T-helper 17 cell (primary cell): ENCODE measurements at places on chromosomes 5 and 9. TPM values are rescaled to one million over a fixed set of nuclear protein-coding genes. Genes with fewer than 3 reads are reported as not detected.

- no peak for DNase-seq
Observed at GRCh38 chr9:108178318-108178717, 677.5 kb downstream of the ACTL7B start.

Gene NIPSNAP3A
- 8.8 TPM for total RNA-seq

DNA sequence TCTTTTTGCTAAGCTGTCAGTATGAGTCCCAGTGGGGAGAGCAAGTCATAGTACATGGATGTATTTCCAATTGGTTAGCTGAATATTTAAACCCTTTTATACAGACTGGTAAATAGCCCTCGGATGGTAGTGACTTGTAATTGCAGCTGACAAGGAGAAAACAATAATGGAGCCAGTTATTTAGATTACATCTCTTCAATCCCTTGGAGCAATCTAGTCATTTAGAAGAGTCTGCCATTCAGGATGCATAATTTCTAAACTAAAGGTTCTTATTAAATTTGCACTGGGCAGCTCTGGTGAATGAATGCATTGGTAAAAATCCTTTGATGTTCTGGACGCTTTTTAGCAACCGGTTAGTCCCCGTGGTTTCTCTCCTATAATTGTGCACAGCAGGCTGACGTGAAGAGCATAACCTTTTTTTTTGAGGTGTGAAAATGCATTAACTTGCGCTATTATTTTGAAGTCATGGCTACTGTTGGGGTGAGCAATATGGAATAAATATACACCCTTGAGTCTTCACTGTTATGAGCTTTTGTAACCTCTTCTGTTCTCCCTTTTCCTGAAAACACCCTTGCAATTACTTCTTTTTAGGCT lies 158.6 kb upstream of the CD180 start:
- no peak for DNase-seq

Gene SLC25A46
- total RNA-seq: 28.3 TPM

DNA sequence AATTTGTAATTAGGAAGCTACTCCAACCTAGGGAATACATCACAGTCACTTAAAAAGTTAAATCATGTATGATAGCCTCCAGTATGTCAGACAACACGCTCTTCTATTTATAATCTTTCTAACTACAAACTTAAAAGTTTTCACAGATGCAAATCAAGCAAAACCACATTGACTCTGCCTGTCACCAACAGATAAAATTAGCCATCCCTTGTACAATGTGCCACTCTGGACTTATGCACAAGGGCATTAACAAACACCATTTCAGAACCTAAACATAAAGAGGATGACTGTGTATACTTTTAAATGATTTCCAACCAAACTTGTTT lies 14.7 kb downstream of the ERP44 start:
- no peak for DNase-seq

GRCh38 chr9:122315534-122315933 lies 50.9 kb downstream of the MRRF start:
- no peak for DNase-seq

Gene CDH9
- total RNA-seq: not detected

Gene STPG3
- not detected for total RNA-seq

GRCh38 chr5:139869042-139869790 lies 73.6 kb downstream of the PSD2 start:
- DNase-seq: no peak

GRCh38 chr5:31485376-31486207 lies 46.3 kb downstream of the DROSHA start:
- DNase-seq: no peak

Gene HARS2
- 33.5 TPM for total RNA-seq

Gene ACER2
- 1.8 TPM for total RNA-seq

DNA sequence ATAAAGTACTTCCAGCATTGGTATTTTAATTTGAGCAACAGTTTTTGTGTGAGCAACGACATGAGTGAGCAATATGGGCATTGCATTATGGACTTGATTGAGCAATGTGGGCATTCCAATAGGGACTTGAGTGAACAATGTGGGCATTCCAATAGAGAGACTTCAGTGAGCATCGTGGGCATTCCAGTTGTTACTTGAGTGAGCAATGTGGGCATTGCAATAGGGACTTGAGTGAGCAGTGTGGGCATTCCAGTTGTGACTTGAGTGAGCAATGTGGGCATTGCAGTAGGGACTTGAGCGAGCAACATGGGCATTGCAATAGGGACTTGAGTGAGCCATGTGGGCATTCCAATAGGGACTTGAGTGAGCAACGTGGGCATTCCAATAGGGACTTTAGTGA lies 52.2 kb downstream of the ZCCHC7 start:
- no peak for DNase-seq

Gene IGFBPL1
- total RNA-seq: not detected

GRCh38 chr9:112249277-112249676 lies 74.2 kb upstream of the SUSD1 start:
- DNase-seq: no peak

DNA sequence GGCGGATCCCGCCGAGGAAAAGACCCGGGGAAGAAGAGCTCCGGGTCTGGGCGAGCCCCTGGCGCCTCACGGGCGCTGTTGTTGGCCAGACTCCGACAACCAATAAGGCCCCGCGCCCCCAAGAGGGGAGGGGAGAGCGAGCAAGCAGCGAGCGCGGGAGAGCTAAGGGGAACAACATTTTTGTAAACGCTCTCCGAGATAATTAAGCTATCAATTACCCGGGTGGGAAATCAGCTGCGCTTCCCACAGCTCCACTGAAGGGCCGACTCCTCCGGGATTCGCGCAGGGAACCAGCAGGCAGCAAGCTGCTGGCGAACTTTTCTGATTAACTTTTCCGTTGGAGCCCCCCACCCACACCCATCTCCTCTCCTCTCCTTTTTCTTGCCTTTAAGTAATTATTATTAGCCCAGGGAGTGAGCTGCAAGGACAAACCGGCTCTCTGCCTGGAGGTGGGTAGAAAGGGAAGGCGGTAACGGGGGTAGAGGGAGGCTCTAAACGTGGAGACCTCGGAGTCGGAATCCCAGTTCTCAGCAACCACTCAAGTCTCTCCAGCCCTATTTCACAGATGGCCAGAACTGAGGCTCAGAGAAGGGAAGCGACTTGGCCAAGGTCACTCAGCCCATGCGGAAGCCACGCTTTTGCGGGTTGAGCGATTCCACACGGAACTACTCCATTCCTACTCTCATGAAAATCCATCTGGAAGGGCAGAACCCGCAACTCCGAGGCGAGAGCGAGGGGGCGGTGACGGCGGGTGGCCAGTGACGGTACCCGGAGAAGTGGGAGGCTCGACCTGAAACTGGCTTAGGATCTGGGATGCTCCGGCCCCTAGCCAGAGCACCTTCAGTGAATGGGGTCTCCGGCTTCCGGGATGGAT lies 1.3 kb downstream of the ASTN2 start:
- DNase-seq: no peak

DNA sequence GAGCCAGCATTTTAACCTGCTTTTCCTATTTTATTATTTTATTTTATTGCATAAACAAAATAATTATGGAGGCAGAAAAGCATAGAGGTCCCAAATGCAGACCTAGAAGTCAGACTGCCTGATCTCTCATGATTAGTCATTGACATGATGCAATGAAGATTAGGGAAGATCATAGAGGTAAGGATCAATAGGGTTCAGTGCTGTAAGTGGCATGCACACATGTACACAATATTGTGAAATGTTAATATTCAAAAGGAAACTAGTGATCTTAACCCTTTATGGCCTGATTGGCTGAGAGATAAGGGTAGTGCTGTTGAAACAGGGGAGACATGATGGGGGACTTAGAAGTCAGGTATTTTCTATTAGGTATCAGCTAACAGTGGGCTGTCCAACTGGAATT lies 1.1 kb upstream of the FRRS1L start:
- no peak for DNase-seq

Gene SPATA31D4
- total RNA-seq: not detected

- DNase-seq: no peak
Observed at GRCh38 chr5:137617528-137618205, 118.2 kb downstream of the KLHL3 start.

Gene IFT74
- 8.9 TPM for total RNA-seq

DNA sequence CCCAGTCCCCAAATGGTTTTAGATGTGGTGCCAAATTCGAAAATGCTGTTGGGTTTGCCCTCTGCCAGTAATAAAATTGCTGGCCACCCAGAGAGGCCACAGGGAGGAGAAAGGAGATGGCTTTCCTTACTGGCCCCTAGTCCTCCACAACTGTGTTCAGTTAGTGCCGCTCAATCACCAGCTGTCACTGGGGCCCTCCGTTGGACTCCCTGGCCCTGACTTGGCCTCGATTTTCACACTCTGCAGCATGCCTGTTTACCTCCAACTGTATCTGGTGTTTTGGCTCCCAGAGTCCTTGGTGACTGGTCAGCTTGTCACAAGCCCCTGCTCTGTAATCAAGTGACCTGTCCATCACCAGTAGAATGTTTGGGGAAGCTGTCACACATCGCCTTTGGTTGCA lies 97.8 kb downstream of the PAPPA start:
- DNase-seq: no peak

- DNase-seq: no peak
Observed at GRCh38 chr9:69888856-69889585, 68.4 kb downstream of the CFAP95 start.

- no peak for DNase-seq
Observed at GRCh38 chr9:137397675-137398423, 25.1 kb downstream of the EXD3 start.

GRCh38 chr5:33883482-33883881 lies 8.3 kb downstream of the ADAMTS12 start:
- DNase-seq: no peak

GRCh38 chr5:128532776-128533175 lies 5.3 kb downstream of the FBN2 start:
- DNase-seq: no peak

- DNase-seq: no peak
Observed at GRCh38 chr5:116673453-116673852, 98.8 kb upstream of the SEMA6A start.

DNA sequence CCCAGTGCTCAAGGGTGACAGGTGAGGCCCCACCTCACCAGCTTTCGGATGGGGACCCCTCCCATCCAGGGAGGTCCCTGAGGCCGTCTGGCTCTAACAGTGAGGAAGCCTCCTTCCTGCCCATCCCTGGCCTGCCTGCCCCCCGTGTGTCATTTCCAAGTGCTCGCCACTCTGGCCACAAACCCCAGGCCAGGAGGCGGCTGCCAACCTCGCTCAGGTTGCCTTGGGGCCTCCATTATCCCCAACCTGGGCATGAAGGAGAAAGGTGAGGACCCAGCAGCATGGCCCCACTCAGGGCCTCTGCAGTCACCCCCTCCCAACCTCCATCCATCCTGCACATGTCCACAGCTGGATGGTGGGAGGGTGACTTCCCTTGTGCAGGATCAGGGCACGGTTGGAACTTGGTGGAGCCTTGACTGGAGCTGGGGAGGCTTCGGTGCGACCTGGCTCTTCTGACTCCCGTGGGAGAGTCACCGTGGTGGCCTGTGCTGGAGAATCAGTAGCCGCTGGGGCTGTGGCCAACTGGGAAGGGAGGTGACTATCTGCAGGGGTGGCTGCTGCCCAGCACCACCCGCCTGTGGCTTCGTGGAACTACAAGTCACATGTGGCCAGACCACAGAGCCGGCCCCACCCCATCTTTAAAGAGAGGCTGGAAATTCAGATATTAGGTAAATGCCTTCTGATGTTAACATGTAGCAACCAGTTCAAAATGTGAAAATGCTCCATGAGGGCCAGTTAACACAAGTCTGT lies 37.5 kb upstream of the GFPT2 start:
- DNase-seq: no peak

DNA sequence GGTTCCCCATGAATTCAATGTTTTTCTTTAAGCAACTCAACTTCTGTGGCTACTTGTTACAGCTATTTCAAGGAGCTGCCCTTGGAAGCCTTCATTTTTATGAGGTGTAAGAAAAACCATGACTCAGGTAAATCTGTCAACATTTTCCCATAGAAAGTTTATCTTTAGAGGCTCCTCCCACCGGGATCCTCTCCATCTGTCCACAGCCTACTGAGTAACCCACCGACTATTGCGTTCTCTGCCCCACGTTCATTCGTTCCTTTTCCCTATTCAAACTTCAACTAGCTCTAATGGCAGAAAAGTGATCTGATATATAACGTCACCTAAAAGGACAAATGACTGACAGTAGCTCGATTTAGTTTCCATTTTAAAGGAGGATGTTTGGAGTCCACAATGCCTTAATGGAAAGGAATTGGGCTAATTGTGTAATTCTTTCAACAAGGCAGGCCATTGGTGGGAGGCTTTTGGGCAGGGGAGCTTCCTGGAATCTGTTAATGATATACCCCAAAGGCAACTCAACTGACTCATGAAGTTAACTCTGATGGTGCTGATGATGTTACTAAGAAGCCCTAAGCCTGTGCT lies 29.3 kb upstream of the NR3C1 start:
- DNase-seq: no peak

- DNase-seq: no peak
Observed at GRCh38 chr9:129285382-129285781, 107.3 kb upstream of the IER5L start.

DNA sequence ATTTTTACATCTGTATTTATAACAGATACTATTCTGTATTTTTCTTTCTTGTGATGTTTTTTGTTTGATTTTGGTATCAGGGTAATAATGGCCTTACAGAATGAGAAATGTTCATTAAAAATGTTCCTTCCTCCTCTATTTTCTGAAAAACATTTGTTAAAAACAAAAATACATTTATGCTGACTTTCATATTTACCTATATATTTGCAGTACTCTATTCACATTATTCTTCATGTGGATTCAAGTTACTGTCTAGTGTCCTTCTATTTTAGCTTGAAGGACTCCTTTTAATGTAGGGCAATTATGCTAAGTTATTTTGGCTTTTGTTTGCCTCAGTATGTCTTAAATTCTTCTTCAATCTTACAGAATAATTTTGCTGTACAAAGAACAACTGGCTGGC lies 5.1 kb downstream of the CCDC112 start:
- no peak for DNase-seq

- DNase-seq: no peak
Observed at GRCh38 chr5:40240111-40240510, 439.6 kb upstream of the PTGER4 start.

Gene RGS14
- total RNA-seq: 110 TPM

Gene ENHO
- not detected for total RNA-seq

- no peak for DNase-seq
Observed at GRCh38 chr9:119938871-119939270, 569.6 kb upstream of the BRINP1 start.

Gene ZNF879
- total RNA-seq: 4.8 TPM

DNA sequence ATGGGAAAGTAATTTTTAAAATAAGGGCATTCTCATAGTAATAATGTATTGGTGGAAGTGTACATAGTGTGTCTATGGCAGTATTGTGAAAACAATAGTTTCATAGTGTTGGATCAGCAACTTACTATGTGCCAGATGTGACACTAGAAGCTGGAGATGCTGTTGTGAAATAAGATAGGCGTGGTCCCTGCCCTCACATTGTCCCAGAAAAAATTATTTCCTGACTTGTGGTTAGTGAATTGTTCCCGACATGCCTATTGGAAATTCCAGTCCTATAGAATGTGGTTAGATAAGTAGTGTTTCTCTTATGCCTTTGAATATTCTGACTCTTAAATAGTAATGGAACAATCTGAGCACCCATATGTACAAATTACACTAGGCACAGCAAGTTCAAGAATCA lies 55.3 kb upstream of the MTAP start:
- no peak for DNase-seq

Gene FOXD4L6
- total RNA-seq: not detected

GRCh38 chr9:97695390-97695789 lies 1.8 kb downstream of the XPA start:
- no peak for DNase-seq
